NCI-H524 treated with DMSO at 0.1 percent for 48 hours (cell line): ENCODE measurements at places on chromosomes 6 and 20.

DNA sequence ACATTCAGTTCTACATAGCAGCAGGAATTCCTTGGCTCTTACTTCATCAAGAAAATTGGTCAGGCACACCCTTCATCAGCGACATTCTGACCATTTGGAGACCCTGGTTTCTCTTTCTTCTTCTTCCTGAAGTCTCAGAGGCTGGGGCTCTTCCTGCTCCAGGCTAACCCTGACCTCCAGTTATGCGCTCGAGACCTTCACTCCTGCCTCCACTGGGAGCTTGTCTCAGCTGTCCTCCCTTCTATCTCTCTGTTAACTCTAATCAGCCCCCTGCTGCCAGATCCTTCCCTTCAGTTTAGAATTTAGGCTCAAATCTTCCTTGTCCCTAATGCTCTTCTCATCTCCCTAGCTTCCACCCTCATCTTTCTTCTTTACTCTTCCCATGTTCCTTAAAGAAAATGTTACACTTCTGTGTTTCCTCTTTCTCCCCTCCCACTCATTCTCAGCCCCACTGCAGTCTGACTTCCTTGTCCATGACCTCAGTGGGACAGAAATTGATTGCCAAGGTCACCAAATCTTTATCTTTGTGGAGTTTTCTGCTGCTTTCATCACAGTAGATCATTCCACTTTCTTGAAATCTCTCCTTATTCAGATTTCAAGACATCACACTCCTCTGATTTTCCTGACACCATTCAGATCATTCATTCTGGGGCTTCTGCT, 8.4 kb upstream of the HLA-DOA start:
- no peak for DNase-seq

DNA sequence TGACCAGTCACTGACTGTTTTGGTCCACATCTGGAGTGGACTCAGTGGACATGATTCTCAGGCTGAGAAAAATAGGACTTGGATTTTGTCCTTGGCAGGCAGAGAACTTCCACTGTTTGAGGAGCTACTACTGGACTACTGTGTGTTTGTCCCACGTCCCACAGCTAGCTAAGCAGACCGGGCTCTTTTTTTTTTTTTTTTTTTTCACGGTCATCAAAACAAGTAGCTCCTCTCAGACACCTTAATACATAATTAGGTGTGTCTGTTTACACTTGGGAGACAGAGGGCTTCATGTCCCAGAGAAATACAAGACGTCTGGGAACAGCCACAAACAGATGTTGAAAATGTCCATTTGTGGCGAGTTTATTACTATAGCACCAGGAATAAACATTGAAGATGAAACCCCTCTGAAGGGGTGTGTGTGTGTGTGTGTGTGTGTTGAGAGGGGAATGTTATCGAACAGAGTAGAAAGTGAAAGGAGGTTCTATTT, 155.0 kb upstream of the SUPT3H start:
- no peak for DNase-seq

DNA sequence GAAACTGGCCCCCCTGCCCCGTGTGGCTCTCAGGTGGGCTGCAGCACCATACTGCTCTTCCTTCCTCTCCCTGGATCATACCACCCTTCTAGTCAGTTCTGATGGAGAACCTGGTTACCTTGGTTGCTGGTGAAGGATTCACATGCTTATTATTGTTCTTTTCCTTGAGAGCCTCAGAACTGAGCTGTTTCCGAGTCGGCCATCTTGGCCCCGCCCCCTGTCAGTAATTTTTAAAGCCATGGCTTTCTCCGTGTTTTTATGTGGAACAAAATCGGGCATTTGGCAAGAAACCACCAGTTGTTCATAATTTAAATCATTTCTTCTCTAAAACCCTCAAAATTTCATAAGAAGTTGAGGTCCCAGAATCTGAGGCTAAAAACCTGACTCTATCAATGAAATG, 493.8 kb downstream of the NKAIN2 start:
- no peak for DNase-seq

DNA sequence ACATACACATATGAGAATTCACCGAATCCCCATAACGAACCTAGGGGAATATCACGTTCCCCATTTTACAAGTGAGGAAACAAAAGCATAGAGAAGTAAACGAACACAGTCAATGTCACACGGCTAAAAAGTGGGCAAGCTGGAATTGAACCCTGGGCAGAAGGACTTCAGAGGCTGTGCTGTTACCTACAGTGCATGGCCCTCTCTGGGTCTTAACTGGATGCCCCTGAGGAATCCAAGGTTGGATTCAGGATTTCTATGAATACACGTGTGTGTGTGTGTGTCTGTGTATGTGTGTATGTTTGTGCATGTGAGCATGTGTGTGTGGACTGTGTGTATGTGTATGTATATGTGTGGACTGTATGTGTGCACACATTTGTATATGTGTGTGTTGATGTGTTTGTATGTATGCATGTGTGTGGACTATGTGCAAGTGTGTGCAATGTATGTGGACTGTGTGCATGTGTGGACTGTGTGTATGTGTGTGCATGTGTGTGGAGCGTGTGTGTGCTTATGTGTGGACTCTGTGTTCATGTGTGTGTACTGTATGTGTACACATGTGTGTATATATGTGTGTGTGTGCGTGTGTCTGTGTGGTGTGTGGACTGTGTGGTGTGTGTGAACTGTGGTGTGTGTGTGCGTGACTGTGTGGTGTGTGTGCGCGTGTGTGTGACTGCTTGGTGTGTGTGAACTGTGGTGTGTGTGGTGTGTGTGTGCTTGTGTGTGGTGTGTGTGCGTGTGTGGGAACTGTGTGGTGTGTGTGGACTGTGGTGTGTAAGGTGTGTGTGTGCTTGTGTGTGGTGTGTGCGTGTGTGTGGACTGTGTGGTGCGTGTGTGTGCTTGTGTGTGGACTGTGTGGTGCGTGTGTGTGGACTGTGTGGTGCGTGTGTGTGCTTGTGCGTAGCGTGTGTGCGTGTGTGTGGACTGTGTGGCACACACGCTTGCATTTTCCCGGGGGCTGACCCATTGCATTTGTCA, 49.0 kb downstream of the HNF4A start:
- no peak for DNase-seq

- DNase-seq = no peak
These were observed 480.9 kb upstream of the NOX3 start for GRCh38 chr6:155936551-155936950.

- no peak for DNase-seq
These were observed 174.3 kb upstream of the TNFAIP3 start for GRCh38 chr6:137692806-137693205.

- no peak for DNase-seq
These were observed 52.8 kb upstream of the UST start for GRCh38 chr6:148693882-148694484.

GRCh38 chr6:71481801-71482200, 193.2 kb downstream of the OGFRL1 start:
- DNase-seq = no peak

DNA sequence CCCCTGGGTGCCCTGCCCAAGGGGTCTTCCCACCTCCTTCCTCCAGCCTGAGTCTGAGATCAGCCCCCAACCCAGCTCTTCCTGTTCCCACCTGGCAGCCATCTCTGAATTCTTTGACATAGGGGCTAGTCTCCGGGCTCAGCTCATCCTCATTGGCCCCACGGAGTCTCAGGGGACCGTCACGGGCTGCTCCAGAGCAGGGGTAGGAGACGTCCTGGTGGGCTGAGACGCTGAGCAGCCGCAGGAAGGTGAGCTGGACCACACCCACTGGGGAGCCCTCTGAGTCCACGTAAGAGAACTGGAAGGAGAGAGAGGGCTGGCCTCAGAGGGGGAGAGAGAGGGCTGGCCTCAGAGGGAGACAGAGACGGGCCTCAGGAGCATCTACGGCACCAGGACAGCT, 28.1 kb downstream of the COL11A2 start:
- no peak for DNase-seq

- no peak for DNase-seq
These were observed 341.2 kb downstream of the CD83 start for GRCh38 chr6:14458669-14459266.

- no peak for DNase-seq
These were observed 9.6 kb upstream of the KCNQ2 start for GRCh38 chr20:63482021-63482587.

GRCh38 chr6:166940643-166941068, 15.7 kb downstream of the RNASET2 start:
- no peak for DNase-seq

- DNase-seq = no peak
These were observed 33.3 kb downstream of the TNFRSF21 start for GRCh38 chr6:47276377-47276776.

DNA sequence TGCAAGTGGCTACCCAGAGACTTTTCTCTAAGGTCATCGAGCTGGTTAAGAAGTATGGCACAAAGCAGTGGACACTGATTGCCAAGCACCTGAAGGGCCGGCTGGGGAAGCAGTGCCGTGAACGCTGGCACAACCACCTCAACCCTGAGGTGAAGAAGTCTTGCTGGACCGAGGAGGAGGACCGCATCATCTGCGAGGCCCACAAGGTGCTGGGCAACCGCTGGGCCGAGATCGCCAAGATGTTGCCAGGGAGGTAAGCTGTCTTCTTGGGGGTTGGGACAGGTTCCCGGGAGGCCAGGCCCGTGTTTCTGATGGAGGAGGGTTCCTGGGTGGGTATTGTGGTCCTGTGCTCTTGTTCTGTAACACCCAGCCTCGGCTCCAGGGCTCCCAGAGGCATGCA, 19.9 kb downstream of the MYBL2 start:
- DNase-seq = no peak

GRCh38 chr6:153962555-153962954, 76.5 kb upstream of the OPRM1 start:
- peak; percentile 35 for DNase-seq

GRCh38 chr20:53077373-53078205, 105.4 kb downstream of the TSHZ2 start:
- no peak for DNase-seq
